Esophagus muscularis mucosa (tissue), 4 donors: ENCODE measurements at places on chromosomes 11 and 22. TPM values are rescaled to one million over a fixed set of nuclear protein-coding genes. Genes with fewer than 3 reads are reported as not detected.

Gene SCGB2A2
- not detected for total RNA-seq

Gene POGLUT3
- 19.5 TPM for total RNA-seq

Gene XBP1
- total RNA-seq: 79.7 TPM

Gene SAAL1
- 10.4 TPM for total RNA-seq

Gene TMEM132A
- total RNA-seq: 4.6 TPM

Gene ISX
- total RNA-seq: not detected

Gene PACSIN3
- 43.6 TPM for total RNA-seq

Gene BCO2
- total RNA-seq: 4.1 TPM

Gene C1QTNF5
- 44.1 TPM for total RNA-seq

Gene VPS51
- 185 TPM for total RNA-seq

Gene OR51E2
- under 0.01 TPM for total RNA-seq

Gene SNX32
- 0.78 TPM for total RNA-seq

Gene CALCA
- total RNA-seq: not detected

Gene IFITM1
- total RNA-seq: 162 TPM

Gene ART1
- not detected for total RNA-seq

Gene NRXN2
- total RNA-seq: 4.0 TPM

Gene AQP11
- total RNA-seq: 0.69 TPM

Gene NRIP3
- 3.4 TPM for total RNA-seq

- no peak for DNase-seq
- H3K27ac ChIP-seq: no peak overlapping the region
- no peak overlapping the region for H3K4me3 ChIP-seq
- H3K4me1 ChIP-seq: no peaks in the 10 kb centered on the region
- no peaks in the 10 kb centered on the region for H3K36me3 ChIP-seq
Observed at GRCh38 chr11:1024597-1025409, 11.7 kb downstream of the MUC6 start.

- H3K4me1 ChIP-seq: no peaks in the 10 kb centered on the region
- no peaks in the 10 kb centered on the region for H3K27me3 ChIP-seq
- no peak overlapping the region for H3K27ac ChIP-seq
- no peaks in the 10 kb centered on the region for H3K36me3 ChIP-seq
Observed at GRCh38 chr22:38973289-38974169, 8.6 kb upstream of the APOBEC3B start.

- H3K36me3 ChIP-seq: no peaks in the 10 kb centered on the region
- no peaks in the 10 kb centered on the region for H3K4me1 ChIP-seq
- H3K27ac ChIP-seq: no peak overlapping the region
- no peak overlapping the region for H3K4me3 ChIP-seq
- H3K27me3 ChIP-seq: peaks cover 3% of the 10 kb centered on the region
Observed at GRCh38 chr11:18193010-18193409, 20.4 kb downstream of the MRGPRX4 start.

GRCh38 chr11:86595955-86596354 is 76.5 kb downstream of the ME3 start:
- peak overlapping the region; percentile 40 for H3K27ac ChIP-seq
- no peaks in the 10 kb centered on the region for H3K36me3 ChIP-seq
- no peaks in the 10 kb centered on the region for H3K27me3 ChIP-seq
- H3K4me3 ChIP-seq: no peak overlapping the region
- DNase-seq: no peak

- no peaks in the 10 kb centered on the region for H3K4me1 ChIP-seq
- no peak overlapping the region for H3K4me3 ChIP-seq
- no peaks in the 10 kb centered on the region for H3K27me3 ChIP-seq
- peaks cover 72% of the 10 kb centered on the region for H3K36me3 ChIP-seq
Observed at GRCh38 chr22:23265368-23265700, 85.0 kb downstream of the BCR start.

GRCh38 chr11:120335908-120336640 is at the start of gene ARHGEF12:
ARHGEF12 (plus strand) TSS chr11:120336413; CDS start chr11:120337244, 831 bp downstream.
- no peaks in the 10 kb centered on the region for H3K27me3 ChIP-seq
- H3K4me1 ChIP-seq: peaks cover 74% of the 10 kb centered on the region
- peak within 1 kb of the TSS; percentile 99 for H3K4me3 ChIP-seq
- no peaks in the 10 kb centered on the region for H3K36me3 ChIP-seq

DNA sequence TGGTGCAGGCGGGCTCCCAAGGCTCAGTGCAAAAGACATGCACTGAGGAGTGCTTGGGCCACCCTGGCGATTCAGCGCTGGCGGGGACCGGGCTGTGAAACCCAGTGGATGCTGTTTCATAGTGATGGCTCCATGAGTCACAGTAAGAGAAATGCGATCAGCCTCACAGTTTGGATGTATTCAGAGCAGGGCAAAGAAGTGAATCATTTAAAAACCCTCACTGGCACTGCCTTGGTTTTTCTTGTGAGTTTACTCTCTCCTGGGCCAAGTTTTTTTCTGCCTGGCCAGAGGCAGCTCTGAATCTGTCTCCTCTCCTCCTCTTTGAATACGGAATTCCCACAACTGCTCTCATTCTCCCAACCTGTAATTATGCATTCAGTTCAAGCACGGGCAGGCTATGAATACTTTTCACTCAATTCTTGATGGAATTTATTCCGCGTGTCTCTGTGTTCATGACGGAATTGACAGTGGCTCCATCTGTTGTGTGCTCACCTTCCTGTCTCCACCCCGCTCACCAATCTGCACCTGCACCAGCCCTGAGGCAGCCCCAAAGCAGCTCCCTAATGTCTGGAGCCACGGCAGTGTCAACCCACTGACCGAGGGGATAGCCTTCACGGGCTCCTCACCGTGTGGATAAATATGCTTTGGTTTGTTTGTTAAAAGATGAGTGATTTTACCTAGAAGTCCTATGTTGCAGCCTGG is 14.9 kb downstream of the ADAMTS8 start:
- peaks cover 12% of the 10 kb centered on the region for H3K4me1 ChIP-seq
- H3K4me3 ChIP-seq: no peak overlapping the region
- no peak for DNase-seq
- no peaks in the 10 kb centered on the region for H3K27me3 ChIP-seq
- no peaks in the 10 kb centered on the region for H3K36me3 ChIP-seq

DNA sequence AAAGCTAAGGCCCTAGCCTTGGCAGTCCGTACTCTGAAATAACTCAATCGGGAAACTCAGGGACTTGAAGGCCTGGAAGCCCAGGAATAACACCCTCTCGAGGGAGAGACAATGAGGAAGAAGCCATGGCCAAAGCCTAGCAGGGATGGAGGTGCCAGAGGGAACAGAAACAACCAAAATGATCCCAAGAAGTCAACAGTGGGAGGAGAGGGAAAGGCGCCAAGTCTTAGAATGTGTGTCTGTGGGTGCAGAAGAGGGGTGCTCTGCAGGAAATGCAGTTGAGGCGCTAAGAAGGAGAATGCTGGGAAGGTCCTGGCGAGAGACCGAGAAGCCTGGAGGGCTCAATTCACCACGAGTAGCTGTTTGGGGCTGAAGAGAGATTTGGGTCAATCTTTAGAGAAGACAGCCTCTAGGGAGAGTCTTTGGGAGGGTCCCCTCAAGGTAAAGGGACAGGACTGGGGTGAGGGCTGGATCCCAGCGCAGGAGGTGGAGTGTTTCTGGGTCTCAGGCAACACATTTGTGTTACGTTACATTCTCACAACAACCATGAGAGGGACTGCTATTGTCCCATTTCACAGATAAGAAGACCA is 760 bp upstream of the MAPK8IP1 start:
- H3K27ac ChIP-seq: no peak overlapping the region
- peaks cover 39% of the 10 kb centered on the region for H3K36me3 ChIP-seq
- no peak for DNase-seq
- H3K4me3 ChIP-seq: peak overlapping the region; percentile 74
- peaks cover 23% of the 10 kb centered on the region for H3K4me1 ChIP-seq
- H3K27me3 ChIP-seq: no peaks in the 10 kb centered on the region

DNA sequence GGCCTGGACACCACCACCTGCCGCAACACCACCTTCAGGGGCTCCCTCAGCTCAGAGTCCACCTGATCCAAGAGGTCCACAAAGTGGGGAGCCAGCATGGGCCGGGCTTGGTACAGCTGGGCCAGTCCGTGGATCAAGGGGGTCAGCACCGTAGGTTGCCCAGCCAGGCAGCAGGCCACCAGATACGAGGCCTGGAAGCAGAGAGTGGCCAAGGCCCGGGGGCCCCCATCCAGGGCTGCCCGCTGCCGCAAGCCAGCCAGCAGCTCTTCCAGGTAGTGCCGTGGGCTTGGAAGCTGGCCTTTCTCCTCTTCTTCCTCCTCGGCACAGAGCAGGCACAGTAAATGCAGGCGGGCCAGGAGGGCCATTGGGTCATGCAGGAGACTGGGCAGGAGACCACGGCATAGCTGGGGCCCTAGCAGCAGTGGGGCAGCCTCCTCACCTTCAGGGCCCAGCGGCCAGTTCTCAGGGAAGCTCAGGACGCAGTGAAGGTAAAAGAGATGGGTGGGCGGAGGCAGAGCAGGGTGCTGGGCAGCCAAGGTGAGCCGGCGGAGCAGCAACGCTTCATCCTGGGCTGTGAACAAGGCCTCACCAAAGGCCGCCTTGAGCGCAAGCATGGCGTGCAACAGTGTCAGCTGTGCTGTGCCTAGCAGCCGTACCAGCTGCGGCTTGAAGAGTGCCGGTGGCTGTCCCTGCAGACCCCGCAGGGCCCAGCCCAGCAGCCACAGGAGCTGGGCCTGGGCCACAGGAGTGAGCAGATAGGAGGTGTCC is 1.7 kb downstream of the AP5B1 start:
- H3K27me3 ChIP-seq: no peaks in the 10 kb centered on the region
- peak; percentile 82 for DNase-seq
- peak overlapping the region; percentile 99 for H3K4me3 ChIP-seq
- peak overlapping the region; percentile 82 for H3K27ac ChIP-seq
- peaks cover 33% of the 10 kb centered on the region for H3K36me3 ChIP-seq

- no peaks in the 10 kb centered on the region for H3K4me1 ChIP-seq
- H3K27me3 ChIP-seq: peaks cover 1% of the 10 kb centered on the region
- no peak overlapping the region for H3K27ac ChIP-seq
- no peak for DNase-seq
Observed at GRCh38 chr11:120676991-120677390, 165.4 kb downstream of the GRIK4 start.

- peaks cover 68% of the 10 kb centered on the region for H3K4me1 ChIP-seq
- H3K27ac ChIP-seq: peak overlapping the region; percentile 99
- no peaks in the 10 kb centered on the region for H3K27me3 ChIP-seq
Observed at GRCh38 chr22:38699784-38700183, 959 bp downstream of the JOSD1 start.

DNA sequence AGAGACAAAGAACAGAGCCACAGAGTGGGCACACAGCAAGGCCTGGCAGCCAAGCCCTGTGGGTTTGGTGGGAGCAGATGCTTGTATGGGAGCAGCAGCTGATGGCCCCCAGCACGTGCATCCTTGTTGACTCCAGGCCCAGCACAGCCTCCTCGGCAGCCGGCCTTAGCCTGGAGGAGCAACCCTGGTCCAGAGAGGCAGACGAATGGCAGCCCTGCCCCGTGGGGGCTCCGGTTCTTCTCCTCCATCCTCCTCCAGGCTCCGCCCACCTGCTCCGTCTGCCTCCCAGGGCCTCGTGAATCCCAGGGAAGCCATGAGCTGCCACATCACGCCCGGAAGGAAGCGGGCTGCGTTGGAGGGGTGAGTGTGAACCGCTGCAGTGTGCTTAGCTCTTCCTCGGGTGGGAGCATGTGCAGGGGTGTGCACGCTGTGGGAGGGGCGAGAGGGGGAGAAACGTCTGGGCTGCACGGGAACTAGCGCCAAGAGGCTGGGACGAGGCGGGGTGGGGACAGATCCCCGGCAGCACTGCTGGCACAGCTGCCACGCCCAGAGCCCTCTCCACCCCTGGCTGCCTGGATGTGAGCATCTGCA is 36.3 kb upstream of the JAM3 start:
- peak overlapping the region; percentile 88 for H3K27ac ChIP-seq
- no peak overlapping the region for H3K4me3 ChIP-seq
- peaks cover 53% of the 10 kb centered on the region for H3K4me1 ChIP-seq
- no peak for DNase-seq
- H3K36me3 ChIP-seq: no peaks in the 10 kb centered on the region

DNA sequence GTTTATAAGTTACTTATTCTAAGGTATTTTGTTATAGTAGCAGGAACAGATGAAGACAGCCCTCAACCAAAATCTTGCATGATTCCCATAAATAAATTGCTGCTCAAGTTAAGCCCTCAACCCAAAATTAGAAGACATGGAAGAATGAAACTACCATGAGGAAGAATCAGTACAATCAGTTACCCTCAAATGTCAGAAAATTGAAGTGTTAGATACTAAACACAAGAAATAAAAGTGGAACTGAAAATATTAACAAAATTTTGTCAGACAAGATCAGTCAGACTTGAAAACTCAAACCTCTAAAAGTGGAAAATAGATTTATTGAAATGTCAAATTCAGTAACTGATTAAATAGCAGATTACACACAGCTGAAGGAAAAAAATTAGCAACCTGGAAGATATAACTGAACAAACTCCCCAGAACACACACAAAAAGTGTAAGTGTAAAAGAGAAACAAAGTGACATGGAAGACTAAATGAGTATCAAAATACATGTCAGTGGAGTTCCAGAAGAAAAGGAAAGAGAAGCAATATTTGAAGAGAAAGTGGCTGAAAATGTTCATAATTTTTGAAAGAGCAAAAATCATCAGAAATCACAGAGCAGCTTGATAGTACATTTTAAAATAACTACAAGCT is 49.5 kb upstream of the GNAZ start:
- H3K36me3 ChIP-seq: no peaks in the 10 kb centered on the region
- no peak overlapping the region for H3K4me3 ChIP-seq
- H3K27ac ChIP-seq: no peak overlapping the region
- DNase-seq: no peak
- no peaks in the 10 kb centered on the region for H3K4me1 ChIP-seq

DNA sequence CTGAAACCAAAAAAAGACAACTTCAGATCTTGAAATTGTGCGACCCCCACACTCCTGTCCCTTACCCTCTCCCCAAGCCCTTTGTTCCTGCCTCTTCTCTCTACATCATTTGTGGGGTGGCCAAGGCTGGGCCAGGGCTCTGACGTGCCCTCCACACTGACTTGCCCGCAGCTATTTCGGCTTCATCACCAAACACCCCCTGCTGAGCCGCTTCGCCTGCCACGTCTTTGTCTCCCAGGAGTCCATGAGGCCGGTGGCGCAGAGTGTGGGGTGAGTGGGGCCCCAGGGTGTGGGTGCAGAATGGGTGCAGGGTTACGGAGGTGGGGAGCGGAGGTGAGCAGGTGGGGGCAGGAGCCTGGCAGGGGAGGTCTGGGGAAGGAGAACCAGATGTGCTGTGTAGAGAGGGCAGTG is 9.5 kb downstream of the MAPK8IP2 start:
- no peak for DNase-seq
- no peak overlapping the region for H3K27ac ChIP-seq
- no peaks in the 10 kb centered on the region for H3K36me3 ChIP-seq
- H3K27me3 ChIP-seq: peaks cover 83% of the 10 kb centered on the region
- peaks cover 5% of the 10 kb centered on the region for H3K4me1 ChIP-seq

- H3K4me1 ChIP-seq: no peaks in the 10 kb centered on the region
- H3K27ac ChIP-seq: no peak overlapping the region
- DNase-seq: no peak
- no peak overlapping the region for H3K4me3 ChIP-seq
Observed at GRCh38 chr11:92607969-92608722, 361.3 kb upstream of the MTNR1B start.

DNA sequence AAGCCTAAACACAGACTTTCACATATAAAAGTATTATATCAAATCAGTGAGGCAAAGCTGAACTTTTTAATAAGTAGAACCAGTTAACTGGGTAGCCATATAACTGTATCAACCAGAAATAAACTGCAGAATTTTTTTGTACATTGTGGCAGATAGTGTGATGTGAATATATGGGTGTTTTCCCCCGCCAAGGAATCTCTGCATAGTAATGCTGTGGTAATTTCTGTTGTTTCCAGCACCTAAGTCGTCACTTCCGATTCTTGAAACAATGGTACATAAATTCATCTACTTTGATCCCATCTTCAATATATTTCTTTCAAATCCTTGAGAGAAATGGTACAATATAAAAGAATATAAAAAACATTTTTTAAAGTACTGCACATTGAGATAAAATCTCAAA is 39.6 kb downstream of the NARS2 start:
- peaks cover 5% of the 10 kb centered on the region for H3K4me1 ChIP-seq
- H3K27me3 ChIP-seq: no peaks in the 10 kb centered on the region
- peaks cover 4% of the 10 kb centered on the region for H3K36me3 ChIP-seq
- DNase-seq: no peak
- no peak overlapping the region for H3K27ac ChIP-seq
